ENCODE measurements at places on chromosomes 11 and 22.

- peak; percentile 79 for DNase-seq
Observed at GRCh38 chr22:37817705-37818408, 5.3 kb upstream of the GALR3 start.

DNA sequence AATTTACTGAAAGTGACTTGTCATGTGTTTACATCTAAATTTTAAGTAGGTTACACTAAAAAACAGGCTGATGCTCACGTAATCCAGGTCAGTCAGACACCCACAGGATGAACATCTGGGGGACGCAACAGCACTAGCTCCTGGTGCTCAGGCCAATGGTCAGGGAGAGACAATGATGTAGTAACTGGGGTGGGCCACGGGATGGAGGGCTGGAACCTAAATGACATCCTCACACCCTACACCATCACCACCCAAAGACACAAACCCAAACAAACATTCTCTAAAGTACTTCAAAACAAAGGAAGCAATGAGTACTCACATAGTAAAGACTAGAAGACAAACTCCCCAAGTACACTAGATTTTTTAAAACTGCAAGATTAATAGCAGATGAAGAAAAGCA is 53.5 kb upstream of the SLC25A1 start:
- no peak for DNase-seq

- DNase-seq = no peak
Observed at GRCh38 chr11:67494371-67495233, 10.6 kb downstream of the PITPNM1 start.

- no peak for DNase-seq
Observed at GRCh38 chr11:65547446-65548125, 10.6 kb downstream of the LTBP3 start.

GRCh38 chr11:5505363-5506048 is 4.3 kb downstream of the UBQLN3 start:
- no peak for DNase-seq

DNA sequence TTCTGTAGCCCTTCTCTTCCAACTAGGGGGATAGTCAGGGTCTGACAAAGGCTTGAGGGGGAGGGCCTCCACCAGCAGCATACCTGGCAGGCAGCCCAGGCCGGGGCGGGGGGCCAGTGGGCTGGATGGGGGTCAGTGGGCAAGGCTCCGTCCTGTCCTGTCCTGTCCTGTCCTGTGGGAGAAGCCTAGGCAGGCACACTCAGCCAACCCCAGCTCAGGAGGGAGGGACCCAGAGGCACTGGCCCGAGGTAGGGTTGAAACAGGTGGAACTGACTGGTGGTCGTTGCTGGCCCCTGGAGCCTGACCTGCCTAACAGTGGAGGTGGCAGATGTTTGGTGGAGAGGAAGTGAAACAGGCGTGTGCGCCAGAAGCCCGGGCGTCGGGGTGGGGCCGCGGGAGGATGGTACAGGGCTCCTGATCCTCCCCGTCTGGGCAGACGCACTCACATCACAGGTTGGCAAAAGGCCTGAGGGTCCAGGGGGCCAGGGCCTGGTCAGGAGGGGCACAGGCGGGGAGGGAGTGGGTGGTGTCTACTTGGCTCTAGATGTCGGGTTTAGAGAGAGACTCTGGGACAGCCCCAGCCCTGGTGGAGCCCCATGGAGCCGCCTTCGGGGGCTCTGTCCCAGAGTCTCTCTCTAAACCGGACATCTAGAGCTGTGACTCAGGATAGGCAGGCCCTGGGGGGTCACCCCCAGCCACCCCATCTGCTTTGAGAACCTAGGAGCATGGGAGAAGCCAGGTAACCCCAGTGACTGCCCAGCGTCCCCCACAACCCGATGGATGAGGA is 32.5 kb upstream of the GRAMD4 start:
- DNase-seq = no peak

GRCh38 chr22:29621761-29622526 is 18.5 kb downstream of the NF2 start:
- peak; percentile 99 for DNase-seq

- no peak for DNase-seq
Observed at GRCh38 chr22:20435436-20436306, 2.0 kb downstream of the SCARF2 start.

- DNase-seq = no peak
Observed at GRCh38 chr11:33777906-33778305, 3.6 kb upstream of the FBXO3 start.

GRCh38 chr11:61587541-61587941 is 6.7 kb upstream of the SYT7 start:
- no peak for DNase-seq

DNA sequence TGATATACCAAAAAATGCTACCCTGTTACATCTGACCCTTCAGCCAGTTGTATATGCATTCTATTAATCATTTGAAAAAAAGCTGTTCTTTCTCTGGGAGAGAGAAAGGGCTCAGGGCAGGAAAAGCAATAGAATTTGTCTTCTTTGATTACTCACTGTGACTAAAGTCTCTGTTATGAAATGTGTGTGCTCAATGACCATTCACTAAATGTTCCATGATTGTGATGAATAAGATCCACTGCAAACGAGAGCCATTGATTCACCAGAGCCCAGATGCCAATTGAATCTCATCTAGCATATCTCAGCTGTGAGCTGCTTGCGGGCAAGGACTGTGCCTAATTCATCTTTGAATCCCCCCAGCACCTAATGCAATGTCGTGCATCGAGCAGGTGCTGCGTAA is 184.3 kb downstream of the OPCML start:
- no peak for DNase-seq

GRCh38 chr11:27085605-27086004 is 45.0 kb downstream of the BBOX1 start:
- no peak for DNase-seq

DNA sequence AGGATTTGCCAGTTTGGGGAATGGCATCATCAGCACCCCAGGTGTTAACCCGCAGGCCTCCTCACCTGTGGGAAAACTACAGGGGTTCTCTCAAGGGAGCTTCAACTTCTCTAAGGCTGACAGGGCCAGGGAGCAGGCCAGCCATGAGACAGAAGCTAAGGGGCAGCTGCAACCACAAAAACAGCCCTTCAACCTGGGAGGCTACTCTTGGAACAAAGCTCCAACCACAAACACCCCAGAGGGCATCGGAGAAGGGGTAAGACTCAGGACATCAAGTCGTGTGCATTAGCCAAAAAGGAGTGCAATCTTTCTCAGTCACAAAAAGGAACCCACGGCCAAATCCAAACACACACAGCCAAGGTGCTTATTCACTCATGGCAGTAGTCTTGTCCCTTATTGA is 103.0 kb downstream of the PLEKHA7 start:
- DNase-seq = no peak

GRCh38 chr11:9823887-9824385 is 160.1 kb downstream of the SWAP70 start:
- no peak for DNase-seq

- DNase-seq = no peak
Observed at GRCh38 chr11:70204466-70204799, 1.3 kb downstream of the FADD start.

DNA sequence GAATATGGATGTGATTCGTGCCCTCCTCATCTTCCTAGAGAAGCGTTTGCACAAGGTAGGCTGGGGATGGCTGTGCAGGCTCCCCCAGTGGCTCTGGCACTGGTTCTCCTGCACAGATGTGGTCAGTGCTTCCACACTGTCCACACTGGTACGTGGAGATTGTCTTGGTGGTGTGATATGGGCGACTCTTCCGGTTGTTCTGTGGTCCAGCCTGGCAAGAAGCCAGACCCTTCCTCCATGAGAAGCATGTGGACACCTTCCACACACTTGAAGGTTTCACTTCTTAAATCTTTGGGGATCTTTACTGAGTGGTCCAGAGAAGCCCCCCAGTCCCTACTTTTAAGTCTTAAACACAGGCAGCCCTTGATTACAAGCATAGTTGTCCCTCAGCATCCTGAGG is 3.8 kb downstream of the RIC8A start:
- DNase-seq = no peak

GRCh38 chr11:1194977-1195681 is 27.7 kb upstream of the MUC5B start:
- DNase-seq = no peak

DNA sequence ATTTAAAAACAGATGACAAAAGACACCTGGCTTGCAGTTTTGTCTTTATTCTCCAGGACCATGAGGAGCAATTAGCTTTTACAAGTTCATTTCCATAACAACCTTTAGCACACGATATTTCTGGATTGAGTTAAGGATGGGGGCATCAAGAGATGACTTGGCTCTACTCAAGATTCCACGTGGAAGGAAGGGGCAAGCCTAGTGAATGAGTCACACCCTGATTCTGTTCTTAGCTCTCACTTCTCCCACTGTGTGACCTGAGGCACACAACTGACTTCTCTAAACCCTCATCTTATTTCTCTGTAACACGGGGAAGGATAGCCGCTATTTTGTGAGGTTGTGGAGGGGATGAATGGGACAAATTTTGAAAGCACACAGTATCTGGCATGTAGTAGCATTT is 185.5 kb downstream of the KIRREL3 start:
- no peak for DNase-seq

GRCh38 chr11:62253999-62254542 is 12.0 kb downstream of the SCGB1D2 start:
- no peak for DNase-seq

- no peak for DNase-seq
Observed at GRCh38 chr22:29473001-29473400, 7.0 kb upstream of the NEFH start.

DNA sequence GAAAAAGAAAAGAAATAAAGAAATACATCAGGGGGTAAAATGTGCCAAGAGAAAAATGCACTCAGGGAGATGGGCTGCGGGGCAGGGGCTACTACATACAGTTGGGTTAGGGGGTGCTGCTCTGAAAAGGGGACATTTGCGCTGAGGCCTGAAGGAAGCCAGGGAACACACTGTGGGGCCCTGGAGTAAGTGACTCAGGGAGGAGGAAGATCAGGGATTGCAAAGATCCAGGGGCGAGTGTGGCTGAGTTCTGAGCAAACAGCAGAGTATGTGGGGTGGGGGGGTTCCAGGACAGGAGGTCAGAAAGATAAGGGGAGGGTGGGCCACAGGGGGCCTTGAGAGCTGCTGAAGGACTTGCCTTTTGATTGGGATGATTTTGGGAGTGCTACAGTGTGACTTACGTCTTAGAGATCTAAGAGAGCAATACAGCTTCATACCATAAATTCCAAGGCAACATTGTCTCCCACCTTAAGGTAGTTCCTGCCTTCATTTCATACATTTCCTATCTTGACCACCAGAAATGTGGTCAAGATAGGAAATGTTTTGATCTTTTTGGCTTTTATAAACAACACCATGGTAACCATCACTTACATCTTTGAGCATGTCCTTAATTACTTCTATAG is 5.8 kb downstream of the A4GALT start:
- DNase-seq = no peak

DNA sequence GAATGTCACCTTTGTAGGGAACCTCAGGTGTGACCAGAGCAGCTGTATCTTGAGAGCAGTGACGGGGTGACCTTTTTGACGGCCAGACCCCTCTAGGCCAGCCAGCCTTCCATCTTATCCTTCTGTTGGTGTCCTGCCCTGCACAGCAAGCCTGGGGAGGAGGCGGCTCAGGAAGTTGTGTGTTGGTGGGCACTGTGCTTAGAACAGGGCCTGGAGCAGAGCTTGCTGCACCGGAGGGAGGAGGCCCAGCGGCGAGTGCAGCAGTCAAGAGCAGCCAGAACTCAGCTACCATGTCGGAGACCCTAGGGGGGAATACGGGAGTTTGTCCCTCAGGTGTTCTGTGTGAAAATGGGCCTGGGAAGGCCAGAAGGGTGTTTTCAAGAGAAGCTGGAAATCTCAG is 129.4 kb downstream of the OSBP2 start:
- DNase-seq = no peak

DNA sequence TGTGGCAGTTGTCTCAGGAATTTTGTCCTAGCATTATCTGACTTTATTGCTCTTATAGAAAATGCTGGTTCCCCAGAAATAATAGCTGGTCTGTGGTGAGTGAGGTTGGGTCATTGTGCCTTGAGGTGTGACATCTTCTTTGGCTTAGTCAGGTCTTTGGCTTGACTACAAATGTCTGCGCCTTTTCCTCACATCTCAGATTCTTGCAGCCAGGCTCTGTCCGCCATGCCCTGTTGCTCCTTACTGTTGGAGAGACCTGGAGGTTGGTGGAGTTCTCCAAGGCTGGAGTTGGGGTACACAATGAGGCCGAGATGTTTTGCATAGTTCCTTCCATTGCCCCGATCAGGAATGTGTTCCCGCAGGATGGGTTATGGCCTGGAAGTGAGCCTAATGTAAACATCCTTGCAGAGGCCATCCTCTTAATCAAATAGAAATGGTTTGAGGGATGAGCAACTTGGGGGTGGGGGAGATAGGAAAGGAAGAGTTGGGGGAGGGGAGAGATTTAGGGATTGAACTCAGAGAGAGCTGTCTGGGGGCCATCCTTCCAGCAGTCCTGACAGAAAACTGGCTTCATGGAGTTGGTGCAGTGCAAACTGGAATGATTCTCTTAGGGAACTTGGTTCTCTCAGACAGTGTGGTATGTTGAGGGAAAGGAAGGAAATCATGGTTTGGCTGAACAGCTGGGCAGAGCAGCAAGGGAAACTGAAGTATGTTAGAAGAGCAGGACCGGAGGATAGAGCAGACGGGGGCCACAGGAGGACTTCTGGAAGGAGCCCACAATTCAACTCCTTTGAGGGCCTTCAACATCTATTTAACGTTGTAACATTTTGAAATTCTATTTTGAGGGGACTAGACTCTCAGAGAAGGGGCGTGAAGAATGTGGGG is 49.9 kb downstream of the ZBTB16 start:
- no peak for DNase-seq

- peak; percentile 31 for DNase-seq
Observed at GRCh38 chr11:29518389-29519174, 498.2 kb downstream of the KCNA4 start.

GRCh38 chr11:56842814-56843794 is 94.6 kb upstream of the OR9G4 start:
- no peak for DNase-seq

GRCh38 chr11:71535825-71536224 is 2.0 kb upstream of the KRTAP5-8 start:
- no peak for DNase-seq

All from cardiac fibroblast (primary cell).